ENCODE measurements at places on chromosomes 11 and 22.

DNA sequence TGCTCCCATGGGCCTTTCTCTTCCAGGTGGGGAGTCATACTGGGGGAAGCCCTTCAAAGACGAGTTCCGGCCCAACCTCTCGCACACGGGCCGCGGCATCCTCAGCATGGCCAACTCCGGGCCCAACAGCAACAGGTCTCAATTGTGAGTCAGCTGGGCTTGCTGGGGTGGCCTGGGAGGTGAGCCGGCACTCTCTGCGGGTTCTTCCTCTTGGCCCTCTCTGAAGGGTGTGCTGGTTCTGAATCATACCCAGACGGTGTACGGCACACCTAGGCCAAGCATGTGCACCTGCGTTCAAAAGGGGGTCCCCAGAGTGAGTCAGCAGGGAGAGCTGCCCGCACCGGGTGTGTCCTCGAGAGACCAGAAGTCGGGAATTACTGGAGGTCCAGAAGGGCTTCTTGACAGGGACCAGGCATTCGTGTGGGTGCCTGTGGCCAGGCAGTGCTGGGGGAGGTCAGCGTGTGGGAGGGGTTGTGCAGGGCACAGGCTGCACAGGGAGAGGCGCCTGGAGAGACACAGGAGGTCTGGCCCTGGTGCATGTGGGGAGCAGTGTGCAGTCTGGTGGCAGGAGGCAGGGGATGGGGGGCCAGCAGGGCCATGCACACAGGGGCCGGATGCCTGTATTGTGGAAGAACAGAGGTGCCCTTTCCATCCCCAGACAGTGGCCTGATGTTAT lies 23.0 kb downstream of the PPIL2 start:
- DNase-seq = no peak

DNA sequence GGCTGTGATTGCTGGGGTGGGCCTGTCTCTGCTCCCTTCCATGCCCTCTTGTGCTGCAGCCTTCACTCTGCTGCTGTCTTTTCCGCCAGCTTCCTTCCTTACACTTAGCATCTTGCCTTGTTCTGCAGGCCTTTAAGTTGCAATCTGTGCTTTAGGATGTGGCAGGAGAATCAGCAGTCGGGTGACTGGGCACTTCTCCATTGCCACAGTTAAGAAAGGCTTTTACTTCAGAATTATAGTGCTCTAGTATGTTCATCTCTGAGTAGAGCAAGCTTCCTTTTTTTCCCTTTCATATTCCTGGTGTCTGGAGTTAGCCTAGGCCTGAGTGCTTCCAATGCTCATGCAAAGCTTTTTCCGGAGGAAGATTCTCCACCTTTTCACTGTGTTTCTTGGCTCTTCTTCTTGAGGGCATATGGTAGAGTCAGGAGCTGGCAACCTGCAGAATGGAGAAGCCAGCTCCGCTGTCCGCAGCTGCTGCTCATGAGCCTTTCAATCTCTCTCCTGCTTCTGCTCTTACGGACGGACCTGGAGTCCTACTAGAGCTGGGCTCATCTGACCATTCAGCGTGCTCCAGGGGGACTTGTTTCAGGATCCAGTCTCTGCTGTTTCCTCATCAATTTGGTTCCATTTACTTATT lies 20.2 kb downstream of the PPP6R2 start:
- DNase-seq = no peak

DNA sequence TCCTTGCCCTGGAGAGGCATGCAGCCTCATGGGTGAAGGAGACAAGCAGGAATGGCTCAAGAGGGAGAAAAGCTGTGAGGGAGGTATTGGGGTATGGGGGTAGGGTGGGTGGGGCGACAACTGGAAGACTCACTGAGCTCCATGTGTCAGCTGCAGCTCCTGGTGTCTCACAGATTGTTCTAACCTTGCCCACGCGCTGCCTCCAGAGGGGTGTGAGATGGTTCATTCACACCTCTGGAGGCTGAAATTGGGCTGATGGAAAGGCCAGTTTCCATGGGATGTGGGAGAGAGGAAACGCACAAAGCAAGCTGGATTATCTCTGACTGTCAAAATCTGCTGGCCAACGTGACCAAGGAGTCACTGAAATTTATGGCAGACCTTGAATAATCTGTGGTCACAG lies 400.4 kb upstream of the NARS2 start:
- DNase-seq = no peak

GRCh38 chr11:132037956-132038355 lies 667.5 kb downstream of the NTM start:
- no peak for DNase-seq

GRCh38 chr11:133425245-133425644 lies 107.1 kb downstream of the OPCML start:
- DNase-seq = no peak

DNA sequence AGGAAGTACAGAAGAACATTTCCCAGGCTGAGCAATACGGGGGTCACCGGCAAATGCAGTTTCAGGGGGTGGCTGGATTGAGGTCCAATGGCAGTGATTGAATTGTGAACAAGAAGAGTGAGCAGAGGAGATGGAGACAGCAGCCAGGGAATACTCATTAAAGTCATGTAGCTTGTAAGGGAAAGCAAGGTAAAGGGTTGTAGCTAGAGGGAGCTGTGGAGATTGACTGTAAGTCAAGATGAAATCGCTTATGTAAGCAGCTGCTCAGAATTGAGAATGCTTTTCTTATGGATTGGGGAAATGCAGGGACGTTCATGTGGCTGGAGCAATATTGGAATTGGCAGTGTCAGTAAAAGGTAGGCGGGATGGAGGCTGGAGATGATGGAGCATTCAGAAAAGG lies 111.4 kb upstream of the TBCEL start:
- no peak for DNase-seq

GRCh38 chr11:82992223-82992622 lies 79.5 kb downstream of the RAB30 start:
- DNase-seq = no peak

GRCh38 chr22:48738204-48738980 lies 1089.3 kb downstream of the BRD1 start:
- DNase-seq = peak; percentile 43

DNA sequence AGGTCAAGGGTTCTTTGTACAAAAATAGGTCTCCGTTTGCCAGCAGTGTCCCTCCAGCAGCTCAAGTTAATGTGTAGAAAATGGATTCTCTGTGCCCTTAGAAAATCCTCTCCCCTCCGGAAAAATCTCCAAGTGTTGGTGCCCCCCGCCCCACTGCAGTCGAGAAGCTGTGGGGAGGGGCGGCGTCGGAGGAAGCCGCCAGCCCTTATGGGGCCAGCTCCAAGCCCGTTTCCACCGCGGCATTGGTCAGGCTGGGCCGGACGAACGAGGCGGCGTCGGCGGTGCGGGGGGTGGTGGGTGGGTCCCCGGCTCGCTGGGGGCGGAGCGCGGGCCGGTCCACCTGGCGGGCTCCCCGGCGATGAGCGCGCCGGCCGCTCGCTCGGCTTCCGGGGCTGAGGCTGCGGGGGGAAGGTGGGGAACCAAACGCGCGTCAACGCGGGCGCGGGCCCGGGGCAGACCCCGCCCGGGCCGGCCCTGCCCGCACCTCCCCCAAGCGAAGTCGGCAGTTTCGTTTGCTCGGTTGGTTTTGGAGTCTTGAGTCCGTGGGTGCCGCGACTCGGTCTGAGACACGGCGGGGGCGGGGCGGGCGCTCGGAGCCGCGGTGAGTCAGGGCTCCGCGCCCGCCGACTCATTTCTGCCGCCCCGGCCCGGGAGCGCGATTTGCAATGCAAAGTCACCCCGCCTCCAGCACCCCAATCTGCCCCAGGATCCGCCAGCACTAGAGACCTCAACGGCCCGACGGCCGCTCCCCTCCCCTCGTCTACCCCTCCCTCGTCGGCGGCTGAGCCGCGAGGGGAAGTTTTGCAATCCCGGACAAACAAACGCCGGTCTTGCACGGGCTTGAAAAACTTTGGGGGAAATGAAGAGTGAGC lies 1.4 kb downstream of the ASCL2 start:
- DNase-seq = peak; percentile 92

- DNase-seq = peak; percentile 86
Measured at GRCh38 chr22:24803064-24803542, 2.9 kb upstream of the SGSM1 start.

DNA sequence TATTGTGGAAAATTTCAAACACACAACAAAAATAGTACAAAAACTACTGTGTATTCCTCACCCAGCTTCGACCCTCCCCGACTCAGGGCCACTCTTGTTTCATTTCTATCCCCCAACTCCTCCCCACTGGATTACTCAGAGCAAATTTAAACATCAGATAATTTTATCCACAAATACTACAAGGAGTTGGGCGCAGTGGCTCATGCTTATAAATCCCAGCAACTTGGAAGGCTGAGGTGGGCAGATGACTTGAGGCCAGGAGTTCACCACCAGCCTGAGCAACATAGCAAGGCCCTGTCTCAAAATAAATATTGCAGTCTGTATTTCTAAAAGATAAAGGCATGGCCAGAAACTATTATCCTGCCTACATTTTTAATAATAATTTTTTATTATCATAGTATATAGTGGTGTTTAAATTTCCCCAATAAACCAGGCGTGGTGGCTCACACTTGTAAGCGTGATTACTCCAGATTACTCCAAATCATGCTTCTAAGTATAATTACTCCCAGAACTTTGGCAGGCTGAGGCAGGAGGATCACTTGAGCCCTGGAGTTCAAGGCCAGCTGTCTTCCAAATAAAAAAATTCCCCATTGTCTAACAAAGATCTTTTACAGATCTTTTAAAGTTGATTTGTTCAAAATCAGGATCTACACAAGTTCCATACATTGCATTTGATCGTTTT lies 39.8 kb downstream of the LRRC32 start:
- DNase-seq = no peak

- no peak for DNase-seq
Measured at GRCh38 chr22:22377335-22377734, 131.2 kb downstream of the ZNF280B start.

DNA sequence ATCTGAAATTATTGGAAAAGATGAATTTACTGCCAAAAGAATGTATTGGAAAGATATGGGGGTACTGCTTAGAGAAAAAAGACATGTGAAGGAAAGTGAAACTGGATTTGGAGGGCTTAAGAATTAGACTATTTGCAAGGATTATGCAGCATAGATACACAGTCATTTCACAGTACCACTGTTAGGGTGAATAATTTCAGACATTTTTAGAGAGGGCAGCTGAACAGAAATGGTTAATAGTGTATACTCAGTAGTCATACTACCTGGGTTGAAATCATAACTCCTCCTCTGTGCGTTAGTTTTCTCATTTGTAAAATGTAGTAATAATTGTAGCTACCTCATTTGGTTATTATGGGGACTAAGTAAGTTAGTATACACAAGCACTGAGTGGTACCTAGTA lies 33.0 kb downstream of the GAS2 start:
- DNase-seq = no peak

DNA sequence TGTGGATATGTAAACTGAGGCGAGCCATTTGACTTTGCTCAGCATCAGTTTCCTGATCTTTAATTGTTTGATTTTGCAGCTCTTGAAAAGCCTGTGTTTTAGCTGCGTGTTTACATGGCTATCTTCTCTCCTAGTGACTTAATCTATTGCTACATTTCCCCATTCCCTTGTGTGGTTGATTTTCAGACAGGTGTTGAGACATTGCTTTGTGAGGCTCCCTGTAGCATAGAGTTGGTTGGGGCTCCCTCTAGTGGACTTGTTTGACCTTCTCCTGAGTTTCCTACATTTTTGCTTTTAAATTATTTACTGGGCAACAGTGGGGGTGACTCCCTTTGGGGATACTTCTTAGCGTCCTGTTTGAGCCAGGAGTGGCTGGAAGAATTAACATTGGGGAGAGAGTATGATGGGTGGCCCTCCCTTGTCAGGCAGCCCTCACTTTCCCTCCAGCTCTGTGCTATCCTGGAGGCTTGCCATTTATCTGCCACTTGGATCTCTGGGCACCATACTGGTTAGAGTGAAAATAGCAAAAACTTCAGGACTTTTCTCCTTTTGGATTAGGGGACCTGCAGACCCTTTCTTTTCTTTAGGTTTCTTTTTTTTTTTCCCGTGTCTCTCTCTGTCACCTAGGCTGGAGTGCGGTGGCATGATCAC lies 9.2 kb upstream of the CBL start:
- peak; percentile 79 for DNase-seq

DNA sequence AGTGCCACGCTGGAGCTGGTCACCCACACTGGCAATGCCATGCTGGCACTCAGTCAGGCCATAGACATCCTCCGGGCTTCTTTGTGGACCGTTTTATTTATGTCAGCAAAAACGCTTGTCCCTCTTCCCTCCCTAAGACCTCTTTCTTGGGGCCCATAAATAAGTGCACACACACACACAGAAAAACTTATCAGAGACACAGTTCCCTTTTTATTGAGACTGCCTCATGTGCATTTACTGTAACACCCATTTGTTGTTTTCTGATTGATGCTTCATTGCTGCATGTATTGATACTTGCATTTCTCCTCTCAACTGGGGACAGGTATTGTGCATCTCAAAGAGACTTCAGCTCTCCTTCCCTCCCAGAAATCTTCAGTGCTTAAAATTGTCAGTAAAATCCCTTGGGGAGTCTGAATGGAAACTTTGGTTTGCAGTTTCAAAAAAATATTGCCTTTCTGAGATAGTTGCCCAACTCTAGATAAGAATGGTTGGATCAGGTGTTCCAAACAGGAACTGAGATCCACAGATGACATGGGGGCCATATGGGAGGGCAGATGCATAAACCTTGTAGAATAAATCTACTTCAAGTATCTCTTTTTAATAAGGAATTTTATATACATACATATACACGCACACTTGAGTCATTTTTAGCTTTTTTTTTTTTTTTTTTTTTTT lies 50.9 kb downstream of the PPP2R1B start:
- no peak for DNase-seq

DNA sequence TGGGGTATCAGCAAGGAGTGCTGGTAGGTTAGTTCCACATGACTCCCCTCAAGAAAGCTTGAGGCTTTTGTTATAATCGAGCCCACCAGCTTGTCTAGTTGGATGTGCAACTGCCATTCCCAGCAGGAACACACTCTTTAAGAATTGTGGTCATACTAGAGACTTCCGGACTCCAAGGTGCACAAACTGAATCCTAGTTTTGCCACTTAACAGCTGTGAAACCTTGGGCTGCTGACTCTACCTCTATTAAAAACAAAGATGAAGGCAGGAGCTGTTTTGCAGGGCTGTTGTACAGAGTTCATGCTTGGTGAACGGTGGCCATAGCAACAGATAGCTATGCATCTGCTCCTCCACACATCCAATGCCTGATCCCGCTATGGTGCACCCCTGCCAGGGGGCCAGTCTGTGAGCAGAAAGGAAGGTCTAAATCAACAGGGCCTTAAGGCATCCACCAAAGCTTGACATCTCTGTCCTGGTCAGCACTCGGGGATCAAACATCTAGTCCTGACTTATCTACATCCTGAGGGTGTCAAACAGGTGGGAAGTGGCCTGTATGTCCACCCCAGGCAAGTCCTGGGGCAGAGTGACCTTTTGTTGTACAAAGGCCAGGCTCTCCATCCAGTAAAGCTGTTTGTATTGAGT lies 36.4 kb downstream of the DKK3 start:
- DNase-seq = no peak

All from activated effector memory CD4-positive, alpha-beta T cell treated with anti-CD3 and anti-CD28 coated beads, Interleukin-2, amount 50 U/mL, for 16 hours (primary cell).